ENCODE measurements at places on chromosomes 3 and 15.

- DNase-seq, result no peak
These were observed 35.0 kb downstream of the ST6GAL1 start for GRCh38 chr3:186965141-186965879.

GRCh38 chr3:16124636-16125035, 49.8 kb upstream of the GALNT15 start:
- no peak for DNase-seq

GRCh38 chr15:72859017-72859756, 75.6 kb upstream of the ADPGK start:
- DNase-seq, result no peak

DNA sequence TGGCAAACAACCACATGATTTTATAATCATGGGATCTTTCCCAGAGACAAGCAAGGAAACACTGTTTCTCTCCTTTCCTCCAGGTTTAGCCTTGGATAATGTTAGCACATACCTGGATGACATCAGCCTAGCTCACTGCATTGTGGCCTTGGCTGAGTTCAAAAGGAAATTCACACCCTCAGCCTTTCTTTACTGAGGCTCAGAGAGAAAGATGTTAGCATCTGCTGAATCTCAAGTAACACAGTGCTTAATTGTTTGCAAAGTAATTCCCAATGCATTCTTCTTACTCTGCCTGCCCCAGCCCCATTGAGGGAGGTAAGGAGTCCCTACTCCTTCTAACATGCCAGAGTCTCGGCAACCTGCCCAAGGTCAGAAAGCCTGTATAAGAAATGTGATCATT, 432.2 kb upstream of the LMCD1 start:
- no peak for DNase-seq

DNA sequence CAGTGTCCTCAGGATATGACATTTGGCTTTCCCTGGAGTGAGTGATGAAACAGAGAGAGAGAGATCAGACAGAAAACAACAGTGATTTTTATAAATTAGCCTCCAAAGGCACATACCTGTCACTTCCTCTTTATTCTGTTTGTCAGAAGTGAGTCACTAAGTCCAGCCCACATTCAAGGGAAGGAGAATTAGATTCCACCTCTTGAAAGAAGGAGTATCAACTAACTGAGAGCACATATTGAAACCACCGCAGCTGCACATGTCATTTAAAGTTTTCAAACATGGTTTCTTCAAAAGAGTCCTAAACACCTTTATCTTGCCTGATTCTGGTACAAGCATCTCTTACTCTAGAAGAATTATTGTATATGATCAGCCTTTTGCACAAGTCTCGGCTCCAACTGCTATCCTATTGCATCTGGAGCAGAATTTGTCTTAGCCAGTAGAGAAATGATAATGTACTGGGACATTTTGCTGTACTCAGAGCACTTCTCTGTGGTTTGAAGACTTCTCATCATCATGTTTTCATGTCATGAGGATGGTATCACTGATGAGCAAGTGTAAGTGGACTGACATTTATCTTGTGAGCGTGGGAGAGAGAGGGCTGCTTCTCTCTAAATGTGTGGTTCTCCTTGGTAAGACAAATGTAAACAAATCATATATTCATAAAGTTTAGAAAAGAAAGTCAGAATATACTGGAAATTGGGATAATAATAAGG, 338.9 kb upstream of the CFAP20DC start:
- no peak for DNase-seq

GRCh38 chr3:42005401-42005800, 43.5 kb upstream of the ULK4 start:
- no peak for DNase-seq

- no peak for DNase-seq
These were observed 163.6 kb downstream of the TUSC7 start for GRCh38 chr3:116873142-116873541.

GRCh38 chr3:101868534-101869464, 19.5 kb downstream of the NFKBIZ start:
- DNase-seq, result no peak

- DNase-seq, result peak; percentile 48
These were observed 246.2 kb upstream of the TBL1XR1 start for GRCh38 chr3:177443469-177443868.

GRCh38 chr3:135970506-135971116, 5.1 kb downstream of the PPP2R3A start:
- DNase-seq, result no peak

- DNase-seq, result peak; percentile 11
These were observed 157.1 kb downstream of the RSRC1 start for GRCh38 chr3:158267015-158267414.

GRCh38 chr3:142716102-142716501, 7.7 kb upstream of the TRPC1 start:
- DNase-seq, result no peak

GRCh38 chr3:10459954-10460754, 45.2 kb downstream of the ATP2B2 start:
- DNase-seq, result peak; percentile 72

DNA sequence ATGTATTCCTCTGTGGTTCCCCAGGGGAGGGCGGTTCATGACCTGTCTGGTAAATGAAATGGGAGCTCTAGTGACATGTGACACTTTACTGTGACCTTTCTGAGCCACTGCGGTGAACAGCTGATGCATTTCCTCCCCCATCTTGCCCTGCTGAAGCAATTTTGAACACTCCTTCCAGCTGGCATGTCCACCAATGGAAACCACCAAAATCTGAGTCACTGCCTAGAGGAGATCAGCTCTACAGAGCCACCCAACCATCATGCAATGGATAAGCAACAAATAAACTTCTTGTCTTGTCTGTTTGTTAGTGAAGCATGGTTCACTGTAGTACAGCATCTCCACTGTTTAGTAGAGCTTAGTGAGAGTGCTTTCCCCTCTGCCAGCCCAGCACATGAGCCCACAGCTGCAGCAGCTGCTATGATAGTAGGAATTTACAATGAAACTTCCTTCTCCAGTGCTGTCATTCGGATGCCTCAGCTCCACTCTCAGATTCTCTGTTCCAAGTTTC, 479.4 kb downstream of the NTRK3 start:
- DNase-seq, result no peak

GRCh38 chr3:171809611-171809860, 747 bp downstream of the PLD1 start:
- DNase-seq, result peak; percentile 75

- no peak for DNase-seq
These were observed 967 bp upstream of the BNC1 start for GRCh38 chr15:83285284-83285978.

- no peak for DNase-seq
These were observed 311.7 kb downstream of the CADM2 start for GRCh38 chr3:85270488-85270887.

- DNase-seq, result no peak
These were observed 68.5 kb downstream of the ZNF609 start for GRCh38 chr15:64528871-64529270.

DNA sequence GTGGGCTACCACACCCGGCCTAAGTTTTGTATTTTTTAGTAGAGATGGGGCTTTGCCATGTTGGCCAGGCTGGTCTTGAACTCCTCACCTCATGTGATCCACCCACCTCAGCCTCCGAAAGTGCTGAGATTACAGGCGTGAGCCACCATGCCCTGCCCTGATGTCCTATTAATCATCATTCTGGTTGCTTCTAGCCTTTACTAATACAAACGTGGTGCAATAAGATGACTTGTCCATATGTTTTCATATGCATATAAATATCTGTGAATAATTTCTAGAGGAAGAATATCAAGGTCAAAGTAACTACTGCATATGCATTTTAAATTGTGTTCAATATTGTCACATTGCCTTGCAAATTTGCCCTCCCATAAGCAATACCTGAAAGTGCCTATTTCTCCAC, 25.5 kb upstream of the PDHB start:
- no peak for DNase-seq

GRCh38 chr3:184822081-184822480, 10.1 kb downstream of the VPS8 start:
- no peak for DNase-seq

GRCh38 chr3:129536374-129536667, 6.7 kb upstream of the H1-8 start:
- no peak for DNase-seq

DNA sequence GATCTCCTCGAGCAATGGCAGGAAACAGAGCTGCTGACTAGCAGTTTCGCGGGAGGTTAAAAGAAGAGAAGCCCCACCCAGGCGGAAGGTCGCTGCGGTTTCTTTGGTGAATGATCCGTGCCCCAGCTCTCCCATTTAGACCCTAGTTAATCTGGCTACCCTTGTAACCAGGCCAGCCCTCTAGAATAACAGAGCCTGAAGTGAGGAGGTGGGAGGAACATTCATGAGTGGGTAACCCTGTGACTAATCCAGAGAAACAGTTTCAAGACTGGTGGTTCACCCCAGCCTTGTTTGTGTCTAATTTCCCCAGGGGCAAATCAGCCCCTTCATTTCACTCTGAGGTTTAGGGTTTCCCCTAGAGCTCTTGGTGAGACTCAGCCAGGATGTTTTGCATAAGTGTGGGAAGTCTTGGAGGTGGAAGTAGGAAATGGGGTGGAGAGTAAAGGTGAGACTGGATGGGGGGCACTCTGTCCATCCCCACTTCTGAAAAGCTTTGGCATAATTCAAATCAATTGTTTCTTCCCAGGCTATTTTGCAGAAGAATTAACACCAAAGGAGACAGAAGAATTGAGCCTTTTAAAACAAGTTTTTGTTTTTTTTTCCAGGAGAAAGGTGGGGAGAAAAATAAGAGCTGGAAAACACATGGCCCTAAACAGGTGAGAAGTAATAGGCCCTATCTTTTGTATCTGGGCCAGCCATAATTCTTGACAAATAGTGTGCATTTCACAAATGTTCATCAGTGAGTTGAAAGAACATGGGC, 303.1 kb downstream of the RPLP1 start:
- DNase-seq, result peak; percentile 96

DNA sequence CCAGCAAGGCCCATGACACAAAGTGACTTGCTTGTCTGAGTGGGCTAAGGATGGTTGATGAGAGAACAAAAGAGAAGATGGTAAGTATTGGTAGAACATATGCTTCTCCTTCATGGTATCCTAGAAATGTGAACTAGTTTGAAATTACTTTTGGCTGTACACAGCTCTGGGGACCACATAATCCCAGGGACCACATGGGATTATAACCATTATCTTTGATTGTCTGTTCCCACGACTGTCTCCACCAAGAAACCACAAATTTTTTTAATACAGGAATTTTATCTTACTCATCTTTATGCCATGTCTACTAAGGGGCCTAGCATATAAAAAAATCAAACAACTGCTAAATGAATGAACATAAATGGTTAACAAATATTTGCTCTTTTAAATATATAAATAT, 155.3 kb upstream of the PRICKLE2 start:
- DNase-seq, result no peak

DNA sequence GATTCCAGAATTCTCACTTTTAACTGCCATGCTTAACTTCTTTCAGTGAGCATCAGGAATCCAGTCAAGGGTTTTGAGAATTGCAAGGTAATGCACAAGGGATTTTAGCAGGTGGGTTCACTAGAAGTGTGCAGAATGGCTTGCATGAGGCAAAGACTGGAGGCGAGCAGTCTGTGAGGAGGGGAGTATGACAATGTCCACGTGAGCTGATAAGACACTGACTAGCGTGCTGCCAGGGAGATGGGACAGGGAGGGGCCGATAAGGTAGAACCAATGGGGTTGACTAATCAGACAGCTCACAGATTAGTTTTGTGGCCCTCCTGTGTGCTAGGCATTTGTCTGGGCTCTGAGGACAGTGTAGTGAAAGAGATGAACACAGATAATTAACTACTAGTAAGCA, 102.0 kb upstream of the DAZL start:
- no peak for DNase-seq

- no peak for DNase-seq
These were observed 4.1 kb downstream of the ZNF609 start for GRCh38 chr15:64464276-64465005.

DNA sequence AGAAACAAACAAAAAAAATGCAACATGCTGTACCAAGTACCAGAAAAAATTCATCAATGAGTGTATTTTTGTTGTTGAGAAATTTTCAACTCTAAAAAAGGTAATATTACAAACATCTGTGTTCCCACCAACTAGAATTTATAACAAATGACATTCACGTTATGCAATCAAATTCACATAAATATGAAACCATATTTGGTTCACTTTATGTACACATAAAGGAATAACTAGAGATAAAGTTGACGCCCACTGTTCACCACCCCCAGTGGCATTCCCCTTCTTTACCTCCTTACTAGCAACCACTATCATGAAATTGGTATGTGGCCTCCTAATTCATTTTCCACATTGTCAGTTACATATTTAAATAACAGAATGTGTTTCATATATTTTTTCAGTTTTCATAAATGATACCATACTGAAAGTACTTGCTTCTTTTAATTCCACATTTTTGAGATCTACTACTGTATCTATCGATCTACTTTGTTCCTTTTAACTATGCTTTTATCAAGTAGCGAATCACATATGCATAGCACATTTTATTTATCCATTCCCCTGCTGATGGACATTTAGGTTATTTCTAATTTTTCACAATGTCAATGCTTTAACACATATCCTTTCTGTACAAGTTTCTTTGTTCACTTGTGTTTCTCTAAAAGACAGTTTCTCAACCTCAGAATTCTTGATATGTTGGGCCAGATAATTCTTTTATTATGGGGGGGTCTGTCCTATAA, 34.5 kb downstream of the TBC1D5 start:
- DNase-seq, result no peak

- peak; percentile 75 for DNase-seq
These were observed 10.0 kb downstream of the GNAI2 start for GRCh38 chr3:50245831-50246516.

- no peak for DNase-seq
These were observed 62.2 kb downstream of the CASR start for GRCh38 chr3:122245513-122246174.

- peak; percentile 81 for DNase-seq
These were observed 8.4 kb downstream of the TMEM43 start for GRCh38 chr3:14133188-14133800.

DNA sequence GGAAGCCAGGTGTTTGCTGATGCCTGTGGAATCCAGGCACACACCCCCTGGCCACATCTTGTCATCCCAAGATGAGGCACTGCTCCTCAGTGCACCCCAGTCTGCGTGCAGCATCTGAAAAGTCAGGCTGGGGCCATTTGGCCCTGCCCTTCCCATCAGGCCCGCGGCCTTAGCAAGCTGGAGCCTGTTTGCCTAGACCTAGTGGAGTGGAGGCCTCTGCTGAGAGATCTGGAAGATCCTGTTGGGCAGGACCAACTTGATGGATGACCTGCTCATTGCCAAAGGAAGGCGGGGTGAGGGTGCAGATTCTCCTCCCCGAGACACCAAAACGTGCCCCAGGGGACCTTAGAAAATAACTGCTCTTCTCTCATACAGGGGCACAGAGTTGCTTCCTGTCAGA, 220.2 kb downstream of the SHQ1 start:
- DNase-seq, result no peak

DNA sequence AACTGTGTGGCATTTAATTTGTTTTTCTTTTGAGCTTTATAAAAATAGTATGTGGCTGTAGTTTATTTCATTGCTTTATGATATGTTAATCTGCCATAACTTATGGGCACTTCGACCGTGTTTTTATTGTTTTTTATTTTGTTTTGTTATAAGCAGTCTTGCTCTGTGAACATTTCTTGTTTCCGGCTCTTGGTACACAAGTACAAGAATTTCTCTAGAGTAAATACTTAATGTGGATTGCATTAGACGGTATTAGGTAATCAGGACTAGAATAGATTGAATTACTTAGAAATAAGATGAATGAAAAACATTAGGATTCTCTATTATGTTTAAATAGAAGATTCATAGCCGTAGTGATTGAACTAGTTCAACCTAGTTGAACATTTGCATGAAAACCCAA, 2.1 kb downstream of the ZFAND6 start:
- DNase-seq, result no peak

GRCh38 chr3:15011174-15011573, 53.9 kb downstream of the MRPS25 start:
- DNase-seq, result no peak
